ENCODE measurements at places on chromosomes 5 and 9.

GRCh38 chr9:91864380-91864779, 85.6 kb downstream of the ROR2 start:
- no peak for DNase-seq

GRCh38 chr9:78997296-78997695, 574.5 kb upstream of the TLE4 start:
- DNase-seq: no peak

- DNase-seq: no peak
Observed at GRCh38 chr9:136687721-136688223, 515 bp upstream of the AGPAT2 start.

- no peak for DNase-seq
Observed at GRCh38 chr9:11892401-11892800, 800.8 kb upstream of the TYRP1 start.

DNA sequence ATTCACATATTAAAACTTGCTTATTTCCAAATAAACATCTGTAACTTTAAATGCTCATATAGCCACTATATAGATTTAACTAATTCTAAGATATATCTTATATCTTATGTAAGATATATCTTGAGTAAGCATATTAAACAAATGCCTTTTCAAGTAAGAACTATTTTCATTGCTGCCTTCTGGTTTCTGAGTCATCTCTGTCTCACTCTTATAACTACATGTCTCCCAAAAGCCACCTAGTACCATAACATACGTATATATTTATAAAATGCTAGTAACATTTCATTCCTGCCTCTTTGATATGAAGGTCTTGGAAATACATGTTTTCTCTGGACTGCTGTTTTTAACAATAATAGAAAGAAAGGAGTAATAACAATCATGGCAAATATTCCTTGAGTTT, 429.5 kb downstream of the DTWD2 start:
- no peak for DNase-seq

GRCh38 chr9:86077276-86077675, 22.1 kb downstream of the GOLM1 start:
- DNase-seq: no peak

GRCh38 chr5:140227046-140227445, 52.1 kb downstream of the CYSTM1 start:
- DNase-seq: no peak

GRCh38 chr5:156716591-156717380, 133.3 kb upstream of the PPP1R2B start:
- DNase-seq: no peak

- no peak for DNase-seq
Observed at GRCh38 chr5:77635067-77635916, 3.2 kb downstream of the OTP start.

DNA sequence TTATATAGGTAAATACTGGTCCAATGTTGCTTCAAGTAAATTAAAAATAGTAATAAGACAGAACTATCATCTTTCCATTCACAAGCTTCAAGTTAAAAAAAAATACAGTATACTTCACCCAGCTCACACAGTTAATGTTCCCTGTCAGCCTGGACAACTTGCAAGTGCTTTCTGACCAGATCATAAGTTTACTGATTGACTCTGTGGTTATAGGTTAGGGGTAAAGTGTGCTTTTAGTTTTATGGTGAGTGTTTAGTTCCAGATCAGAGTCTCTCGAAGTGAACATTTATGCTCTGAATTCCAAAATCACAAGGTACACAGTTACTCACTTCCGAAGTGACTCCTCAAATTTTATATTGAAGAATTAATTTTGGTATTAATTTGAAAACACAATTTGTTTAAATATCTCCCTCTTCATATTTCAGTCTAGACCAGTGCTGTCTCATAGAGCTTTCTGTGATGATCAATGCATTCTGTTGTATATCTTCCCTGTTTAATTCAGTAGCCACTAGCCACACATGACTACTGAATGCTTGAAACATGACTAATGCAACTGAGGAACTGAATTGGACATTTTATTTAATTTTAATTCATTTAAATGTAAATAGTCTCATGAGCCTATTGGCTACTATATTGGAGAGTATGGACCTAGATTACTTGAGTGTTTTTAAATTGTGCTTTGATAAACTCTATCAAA, 90.7 kb downstream of the MEF2C start:
- peak; percentile 89 for DNase-seq

GRCh38 chr5:10866913-10867312, 105.9 kb upstream of the DAP start:
- DNase-seq: no peak

DNA sequence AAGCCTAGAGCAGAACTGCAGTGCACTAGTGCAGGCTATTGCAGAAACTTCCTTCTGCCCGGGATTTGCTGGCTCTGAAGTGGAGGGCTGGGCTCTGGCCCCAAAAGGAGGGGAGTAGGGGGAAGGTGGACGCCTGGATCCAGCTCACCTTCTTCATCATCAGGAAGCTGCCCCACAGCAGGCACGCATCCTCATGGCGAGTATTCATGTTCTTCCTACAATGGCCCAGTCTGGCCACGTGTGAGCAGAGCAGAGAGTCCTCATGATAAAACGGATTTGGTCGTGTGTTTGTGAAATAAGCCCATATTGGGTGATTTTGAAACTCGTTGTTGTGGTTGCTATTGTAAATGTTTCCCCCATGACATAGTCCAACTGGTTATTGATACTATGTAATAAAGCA, 8.2 kb upstream of the GLIPR2 start:
- no peak for DNase-seq

GRCh38 chr9:118269623-118270022, 565.4 kb downstream of the TLR4 start:
- no peak for DNase-seq

GRCh38 chr9:129310666-129311350, 132.7 kb upstream of the IER5L start:
- DNase-seq: no peak

DNA sequence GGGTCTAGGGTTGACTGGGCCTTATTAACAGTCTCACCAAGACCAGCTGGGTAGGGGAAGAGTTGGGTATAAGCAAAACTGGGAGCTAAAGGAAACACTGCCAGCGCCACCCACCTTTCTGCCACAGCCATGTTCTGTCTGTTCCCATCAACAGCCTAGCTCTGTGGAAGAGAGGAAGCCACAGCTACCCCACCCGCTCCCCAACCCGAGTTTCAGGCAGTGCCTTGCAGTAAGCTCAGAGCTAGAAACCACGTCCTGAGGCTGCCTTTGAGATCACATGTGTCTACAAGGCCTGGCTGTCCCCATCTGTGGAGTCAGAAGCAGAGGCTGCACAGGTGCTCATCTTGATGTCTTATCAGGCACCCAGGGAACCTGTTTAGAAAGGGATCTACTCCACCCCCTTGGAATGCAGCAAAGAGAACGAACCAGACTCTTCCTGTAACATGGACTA, 15.3 kb downstream of the HNRNPH1 start:
- DNase-seq: no peak

- no peak for DNase-seq
Observed at GRCh38 chr9:111916234-111916645, 19.6 kb downstream of the UGCG start.

DNA sequence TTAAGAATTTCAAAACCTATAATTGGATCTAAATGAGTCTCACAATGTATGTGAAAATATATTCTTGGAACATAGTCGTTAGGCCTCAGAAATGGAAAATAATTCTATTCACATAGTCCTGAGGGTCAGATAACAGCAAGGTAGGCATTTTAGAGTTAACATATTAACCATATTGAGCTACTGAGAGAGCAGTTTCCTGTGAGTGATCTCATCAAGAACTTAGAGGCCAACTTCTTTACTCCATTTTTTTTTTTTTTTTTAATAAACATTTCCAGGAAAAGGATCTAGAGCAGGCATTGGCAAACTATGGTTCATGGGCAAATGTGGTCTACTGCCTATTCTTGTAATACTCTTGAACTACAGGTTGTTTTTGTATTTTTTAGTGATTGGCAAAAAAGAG, 26.6 kb downstream of the RAB24 start:
- DNase-seq: no peak

DNA sequence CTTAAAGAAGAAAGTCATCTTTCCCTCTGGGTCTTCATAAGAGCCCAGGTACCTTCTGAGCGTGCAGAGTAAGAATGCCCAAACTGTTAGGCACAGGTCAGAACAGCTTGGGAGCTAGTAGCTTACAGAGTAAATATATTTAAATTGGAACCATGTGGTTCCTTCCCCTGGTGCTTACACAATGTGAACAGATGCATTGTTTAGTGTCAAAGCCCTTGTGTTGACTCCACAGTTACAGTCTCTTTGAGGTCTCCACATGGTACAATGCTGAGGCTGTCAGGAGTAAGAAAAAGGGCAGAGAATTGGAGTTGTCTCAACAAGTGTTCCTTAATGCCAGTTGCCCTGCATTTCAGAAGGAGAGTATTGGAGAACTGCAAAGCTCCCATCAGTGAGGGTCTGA, 188.5 kb downstream of the PAPPA start:
- no peak for DNase-seq

DNA sequence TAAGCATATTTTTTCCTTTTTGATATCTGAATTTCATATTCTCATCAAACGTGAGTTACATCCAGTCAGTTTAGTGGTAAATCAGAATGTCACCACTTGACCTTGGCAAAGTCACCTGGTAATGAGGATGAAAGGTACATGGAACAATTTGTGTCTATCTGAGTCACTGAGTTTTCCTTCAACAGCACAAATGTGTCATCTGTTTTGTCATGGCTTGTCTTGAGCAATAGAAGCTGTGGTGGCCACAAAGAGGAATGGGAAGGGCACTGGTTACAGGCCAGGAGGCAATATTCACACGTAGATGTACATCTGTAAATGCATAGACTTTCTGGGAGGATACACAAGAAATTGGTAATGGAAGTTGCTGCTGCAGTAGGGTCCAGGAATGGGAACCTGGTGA, 8.4 kb upstream of the ZNF474 start:
- no peak for DNase-seq

DNA sequence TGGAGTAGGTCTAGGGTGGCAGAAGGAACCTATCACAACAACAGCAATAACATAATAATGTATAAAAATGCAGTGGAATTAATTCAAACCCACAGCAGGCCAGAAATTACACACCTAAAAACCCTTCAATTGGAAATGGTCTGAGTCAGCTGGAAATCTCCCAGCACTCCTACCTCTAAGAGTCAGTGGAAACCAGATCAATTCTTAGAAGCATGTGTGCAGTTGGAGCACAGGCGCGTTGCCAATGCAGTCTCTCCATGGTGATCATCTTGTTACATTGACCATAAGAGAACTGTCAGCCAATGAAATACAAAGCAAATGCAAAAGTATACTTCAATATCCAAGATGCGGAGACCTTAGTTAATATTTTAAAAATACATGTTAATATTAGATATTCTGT, 15.1 kb upstream of the CSNK1G3 start:
- no peak for DNase-seq

DNA sequence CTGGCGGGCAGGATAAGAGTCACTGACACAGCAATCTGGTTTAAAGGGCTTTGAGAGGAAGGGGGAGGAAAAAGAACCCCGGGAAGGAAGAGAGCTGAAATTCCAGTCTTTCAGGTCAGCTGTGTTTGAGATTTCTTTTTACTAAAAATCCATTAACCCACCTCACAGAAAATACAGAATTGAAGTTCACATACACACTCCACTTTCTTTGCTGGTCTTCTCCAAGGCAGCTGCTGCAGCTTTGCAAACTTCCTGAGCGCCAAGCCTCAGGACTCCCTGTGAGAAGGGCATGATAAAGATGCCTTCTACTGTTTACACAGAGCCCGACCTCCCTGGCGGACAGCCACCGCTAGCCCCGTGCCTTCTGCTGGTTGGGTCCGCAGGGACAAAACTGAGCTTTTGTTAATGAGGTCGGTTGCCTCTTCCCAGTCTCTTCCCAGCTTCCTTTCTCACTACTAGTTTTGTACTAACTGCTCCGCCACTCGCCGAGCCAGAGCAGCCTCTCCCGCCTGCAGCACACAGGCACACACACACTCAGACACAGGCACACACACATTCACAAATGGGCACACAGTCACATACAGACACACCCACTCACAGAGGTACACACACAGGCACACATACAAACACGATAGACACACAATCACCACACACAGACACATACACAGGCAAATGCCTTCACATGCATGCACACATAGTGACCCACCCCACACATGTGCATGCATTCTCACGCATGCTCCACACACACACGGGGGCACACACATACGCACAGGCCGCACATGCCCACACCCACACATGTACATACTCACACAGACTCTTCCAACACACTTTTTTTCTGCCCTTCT, at the start of gene FREM1:
TSS of gene FREM1 (minus strand) at position 468 of the 845 bp plus-strand sequence. CDS start 41,451 bp downstream, outside the sequence.
- DNase-seq: no peak

DNA sequence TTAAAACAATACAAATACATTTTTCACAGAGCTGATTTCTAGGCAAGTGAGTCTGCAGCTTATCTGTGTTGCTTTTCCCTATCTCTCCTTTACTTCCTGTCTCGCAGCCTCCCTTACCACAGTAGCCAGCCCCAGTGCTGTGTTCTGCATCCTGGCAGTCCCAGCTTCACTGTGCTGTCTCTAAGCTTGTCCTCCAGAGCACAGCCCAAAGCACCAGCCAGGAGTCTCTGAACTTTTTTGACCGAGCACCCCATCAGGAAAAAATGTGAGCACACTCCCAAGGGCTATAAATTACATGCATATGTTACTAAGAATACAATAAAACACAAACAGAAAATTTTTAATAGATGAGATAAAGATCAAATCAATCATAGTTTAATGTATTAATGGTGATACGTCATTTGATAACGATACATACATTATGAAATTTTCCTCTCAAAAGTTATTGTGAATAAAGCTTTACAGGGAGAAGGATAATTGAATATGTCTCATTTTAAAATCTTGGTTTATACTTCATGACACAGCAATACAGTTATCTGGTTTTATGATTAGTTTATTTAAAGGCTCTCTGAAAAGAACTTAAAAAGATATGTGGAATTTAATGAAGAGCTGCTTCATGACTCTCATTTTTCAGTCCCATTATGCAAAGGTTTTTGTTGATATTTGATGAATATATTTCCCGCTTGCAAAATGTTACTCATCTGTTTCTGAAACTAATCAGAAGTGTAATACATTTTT, 7.3 kb upstream of the RHOBTB3 start:
- DNase-seq: no peak

DNA sequence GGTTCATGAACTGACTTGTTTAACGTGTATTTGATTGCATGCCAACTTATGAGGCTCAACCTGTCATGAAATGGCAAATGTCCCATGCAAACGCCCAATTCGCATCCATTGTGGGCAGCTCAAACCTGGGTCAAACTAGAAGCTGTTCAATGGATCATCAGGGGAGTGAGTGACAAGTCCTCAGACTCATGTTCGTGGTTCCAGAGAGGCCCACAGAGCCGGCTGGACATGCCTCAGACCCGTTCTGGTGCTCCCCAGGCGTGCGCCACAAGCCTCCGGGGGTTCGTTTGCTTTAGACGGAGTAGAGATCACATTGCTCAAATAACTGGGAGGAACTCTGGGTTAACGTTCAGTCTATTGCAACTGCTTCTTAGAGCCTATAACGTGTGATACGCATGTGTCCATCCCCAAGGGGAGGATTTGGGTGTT, 15.0 kb downstream of the GFI1B start:
- no peak for DNase-seq
